Activated CD4-positive, alpha-beta T cell treated with anti-CD3 and anti-CD28 coated beads for 24 hours (primary cell): ENCODE measurements at places on chromosomes 1 and 21.

GRCh38 chr1:61081144-61081685 is 1.1 kb upstream of the NFIA start:
- no peak for DNase-seq

DNA sequence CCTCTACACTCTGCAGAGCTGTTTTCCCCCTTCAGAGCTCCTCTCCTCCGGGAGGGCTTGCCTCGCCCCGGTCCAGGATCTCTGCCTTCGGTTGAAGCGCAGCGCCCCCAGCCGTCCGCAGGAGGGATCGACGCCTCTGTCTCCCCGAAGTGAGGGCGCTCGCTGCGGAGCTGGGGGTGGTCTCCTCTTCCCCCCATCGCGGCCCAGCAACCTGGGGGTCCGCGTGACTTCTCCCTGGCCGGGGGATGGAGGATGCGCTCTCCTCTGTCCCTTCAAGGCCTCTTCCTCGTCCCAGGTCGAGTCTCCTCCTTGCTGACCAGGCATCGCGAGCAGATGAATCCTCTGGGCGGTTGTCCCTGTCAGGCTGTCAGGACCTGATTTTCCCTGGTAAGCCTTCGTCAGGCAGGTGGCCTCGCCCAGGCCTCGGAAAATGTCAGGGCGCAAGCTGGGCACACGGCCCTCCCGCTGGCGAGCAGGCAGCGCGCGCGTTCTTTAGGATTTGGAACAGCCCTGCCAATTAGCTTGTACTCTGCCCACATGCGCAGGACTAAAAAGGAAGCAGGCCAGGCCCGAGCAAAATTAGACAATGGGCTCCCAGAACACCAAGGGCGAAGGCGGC is 90.5 kb downstream of the EDEM3 start:
- DNase-seq = no peak

GRCh38 chr1:228217551-228218344 is 9.9 kb downstream of the OBSCN start:
- no peak for DNase-seq

DNA sequence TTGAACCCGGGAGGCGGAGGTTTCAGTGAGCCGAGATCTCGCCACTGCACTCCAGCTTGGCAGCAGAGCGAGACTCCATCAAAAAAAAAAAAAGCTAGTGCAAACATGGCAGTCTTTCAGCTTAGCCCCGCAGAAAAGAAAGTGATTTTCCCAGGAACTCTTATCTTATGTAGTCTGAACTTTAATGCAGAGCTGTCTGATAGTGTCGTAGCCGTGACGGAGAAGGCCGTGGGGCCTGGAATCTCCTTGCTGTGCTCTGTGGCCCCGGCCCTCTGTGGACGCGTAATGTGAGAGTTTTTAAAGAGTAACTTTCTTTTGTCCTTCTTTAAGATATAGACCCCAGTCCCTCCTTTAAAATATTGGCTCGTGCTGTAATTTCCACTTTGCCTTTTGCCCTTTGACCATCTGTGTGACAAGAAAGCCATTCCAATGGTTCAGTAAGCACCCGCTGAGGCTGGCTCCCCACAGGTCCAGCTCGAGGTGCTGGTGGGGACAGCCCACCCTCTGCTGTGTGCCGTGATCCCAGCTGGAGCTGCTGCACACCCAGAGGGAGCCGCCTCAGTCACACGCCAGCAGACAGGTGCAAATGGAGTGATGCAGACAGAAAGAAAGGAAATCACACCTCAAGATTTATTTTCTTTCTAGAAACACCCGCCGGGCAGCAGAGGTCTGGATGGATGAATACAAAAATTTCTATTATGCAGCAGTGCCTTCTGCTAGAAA is 164.0 kb downstream of the PGBD5 start:
- no peak for DNase-seq

DNA sequence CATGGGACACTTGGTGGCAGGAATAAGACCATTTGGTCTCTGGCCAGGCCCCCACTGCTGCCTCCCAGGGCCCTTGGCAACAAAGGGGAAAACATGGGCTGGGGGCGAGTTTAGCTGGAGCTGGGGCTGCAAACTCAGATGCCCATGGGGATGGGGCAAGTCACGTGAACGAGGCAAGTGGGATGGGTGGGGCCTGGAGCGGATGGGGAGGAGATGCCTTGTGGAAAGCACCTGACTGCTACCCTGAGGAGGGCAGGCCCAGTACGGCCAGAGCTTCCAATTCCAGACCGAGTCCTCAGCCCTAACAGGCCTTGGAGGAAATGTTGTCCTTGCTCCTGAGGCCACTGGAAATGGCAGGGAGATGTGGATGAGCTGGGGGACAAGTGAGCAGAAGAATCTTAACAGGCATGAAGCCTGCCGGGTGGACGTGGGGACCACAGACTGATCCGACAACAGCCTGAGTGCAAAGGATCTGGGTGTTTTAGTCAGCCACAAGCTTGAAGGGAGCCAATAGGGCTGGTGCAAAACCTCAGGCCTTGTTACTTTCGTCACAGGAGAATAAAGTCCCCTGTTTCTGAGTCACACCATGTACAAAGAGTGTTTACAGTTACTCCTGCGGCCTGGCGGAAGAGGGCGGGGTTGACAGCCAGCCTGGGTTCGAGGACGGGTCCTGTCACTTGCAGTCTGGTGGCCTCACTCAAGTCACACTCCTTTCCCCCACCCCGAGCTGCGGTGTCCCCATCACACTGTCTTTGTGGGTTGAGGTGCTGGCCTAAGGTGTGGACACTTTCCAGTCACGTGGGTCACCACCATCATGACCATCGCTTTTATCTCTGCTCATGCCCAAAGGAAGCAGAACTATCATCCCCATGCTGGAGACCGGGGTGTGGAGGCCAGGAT is 19.1 kb downstream of the RUNX3 start:
- no peak for DNase-seq

DNA sequence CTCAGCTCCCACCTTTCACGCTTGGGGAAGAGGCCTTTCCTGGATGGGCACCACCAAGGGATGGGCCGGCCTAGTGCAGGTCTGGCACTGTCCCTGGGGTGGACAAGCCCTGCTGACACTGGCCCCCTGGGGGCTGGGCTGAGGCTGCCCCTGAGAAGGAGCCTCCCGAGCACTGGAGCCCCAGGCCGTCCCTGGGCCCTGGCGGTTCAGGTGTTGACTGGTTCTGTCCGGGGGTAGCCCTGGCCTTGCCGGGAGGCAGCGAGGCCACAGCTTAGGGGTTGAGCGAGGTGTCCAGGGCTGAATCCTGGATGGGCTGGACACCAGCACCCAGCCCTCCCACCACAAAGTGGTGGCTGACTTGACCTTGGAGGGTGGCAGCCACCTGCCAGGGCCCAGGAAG is 49.7 kb upstream of the ACTRT2 start:
- DNase-seq = no peak
